ENCODE measurements at places on chromosomes 5 and 9.

DNA sequence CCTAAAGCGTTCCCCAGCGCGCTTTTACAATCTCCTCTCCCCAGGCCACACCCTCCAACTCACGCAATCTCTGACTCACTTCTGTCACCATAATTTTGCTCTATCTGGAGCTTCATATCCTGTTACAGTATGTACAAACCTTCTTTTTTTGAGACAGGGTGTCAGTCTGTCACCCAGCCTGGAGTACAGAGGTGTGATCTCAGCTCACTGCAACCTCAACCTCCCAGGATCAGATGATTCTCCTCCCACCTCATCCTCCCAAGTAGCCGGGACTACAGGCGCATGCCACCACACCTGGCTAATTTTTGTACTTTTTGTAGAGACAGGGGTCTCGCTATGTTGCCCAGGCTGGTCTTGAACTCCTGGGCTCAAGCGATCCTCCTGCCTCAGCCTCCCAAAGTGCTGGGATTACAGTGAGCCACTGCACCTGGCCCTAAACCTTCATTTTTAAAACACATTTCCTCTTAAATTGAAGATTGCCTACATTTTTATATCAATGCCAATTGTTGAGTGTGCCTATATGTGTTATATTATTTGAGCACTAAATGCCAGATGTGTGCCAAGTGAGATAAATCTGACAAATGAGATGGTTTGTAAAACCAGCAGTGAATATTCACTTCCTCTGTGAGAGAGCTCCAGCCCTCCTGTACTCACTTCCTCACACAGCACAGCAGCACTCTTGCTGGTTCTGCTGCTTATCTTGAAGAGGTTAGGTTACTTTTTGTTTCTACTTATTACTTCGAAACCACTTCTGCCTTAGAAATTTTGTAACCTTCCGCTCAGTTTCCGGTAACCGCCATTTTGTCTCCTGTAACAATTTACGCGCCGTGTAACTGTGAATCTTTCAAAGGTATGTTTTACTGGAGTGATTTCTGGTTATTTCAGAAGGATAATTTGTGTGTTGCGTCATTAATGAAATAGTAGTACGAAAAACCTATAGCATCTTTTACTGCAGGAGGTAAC lies 57.9 kb downstream of the DOCK8 start:
- DNase-seq = no peak

- DNase-seq = peak; percentile 25
These were observed 150.4 kb upstream of the ERCC6L2 start for GRCh38 chr9:95725045-95725444.

DNA sequence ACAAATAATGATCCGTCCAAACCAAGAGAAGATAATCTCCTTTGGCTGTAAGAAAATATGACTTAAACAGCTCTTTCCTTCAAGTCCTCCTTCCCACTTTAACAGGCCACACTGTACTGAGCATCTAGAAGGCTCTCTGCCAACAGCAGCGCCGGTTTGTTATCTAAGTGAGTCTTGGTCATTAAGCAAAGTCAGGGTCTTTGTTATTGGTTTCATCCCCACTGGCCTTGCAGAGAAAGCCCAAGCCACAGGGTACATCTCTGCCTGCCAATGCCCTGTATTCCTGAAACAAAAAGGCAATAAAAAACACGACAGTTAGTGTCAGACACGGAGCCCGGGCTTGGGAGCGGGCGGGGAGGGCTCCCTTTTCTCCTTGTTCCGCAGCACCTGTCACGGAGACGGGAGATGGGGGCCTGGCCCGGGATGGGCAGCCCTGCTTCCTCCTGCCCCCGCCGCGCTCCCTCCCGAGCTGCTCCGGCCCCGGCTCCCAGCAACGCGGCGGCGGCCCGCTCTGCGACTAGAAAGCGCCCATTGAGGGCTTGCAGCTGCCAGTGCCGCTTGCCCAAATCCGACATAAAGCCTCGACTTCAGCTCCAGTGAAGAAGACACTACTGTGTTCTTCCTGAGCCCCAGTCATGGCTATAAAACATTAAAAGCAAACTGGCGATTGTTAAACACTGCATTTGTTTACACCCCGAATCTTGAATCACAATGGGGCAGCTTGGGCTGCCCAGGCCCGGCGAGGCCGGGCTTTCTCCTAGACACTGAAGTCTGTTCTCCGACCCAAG lies 28.1 kb upstream of the PIK3R1 start:
- DNase-seq = peak; percentile 47

GRCh38 chr5:150777685-150778084 lies 872 bp upstream of the SMIM3 start:
- no peak for DNase-seq

GRCh38 chr9:128770286-128771030 lies 1.3 kb downstream of the ZER1 start:
- no peak for DNase-seq

GRCh38 chr5:143987751-143988560 lies 176.0 kb downstream of the HMHB1 start:
- DNase-seq = no peak

DNA sequence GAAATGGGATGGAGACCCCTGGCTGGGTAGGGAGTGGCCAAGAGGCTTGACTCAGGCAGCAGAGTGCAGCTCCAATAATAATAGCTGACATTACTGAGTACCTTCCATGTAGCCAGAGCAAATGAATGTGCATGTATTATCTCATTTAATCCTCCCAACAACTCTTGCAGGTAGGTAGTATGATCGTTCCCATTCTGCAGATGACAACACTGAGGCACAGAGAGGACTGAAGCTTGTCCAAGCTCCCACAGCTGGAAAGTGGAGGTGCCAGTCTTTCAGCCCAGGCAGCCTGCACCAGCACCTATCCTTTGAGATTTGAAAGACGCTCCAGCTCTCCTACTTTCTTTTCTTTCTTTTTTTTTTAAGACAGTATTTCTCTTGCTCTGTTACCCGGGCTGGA lies 87.6 kb downstream of the PCDH1 start:
- DNase-seq = no peak

DNA sequence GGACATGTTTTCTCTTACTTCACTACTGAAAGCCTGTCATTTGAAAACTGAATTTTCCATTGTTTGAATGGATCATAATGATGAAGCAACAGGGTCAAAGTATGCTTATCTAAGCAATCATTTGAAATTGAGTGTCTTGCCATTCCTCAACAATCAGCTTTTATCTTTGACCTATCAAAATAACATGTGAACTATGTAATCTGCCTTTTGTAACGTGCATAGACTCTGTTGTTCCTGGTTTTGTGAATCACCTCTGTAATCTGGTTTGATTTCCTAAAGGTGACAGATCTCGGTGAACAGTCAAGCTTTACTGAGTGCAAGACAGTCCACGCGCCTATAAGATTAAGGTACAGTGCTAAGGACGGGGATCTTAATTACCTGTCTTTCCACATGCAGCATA lies 3.3 kb downstream of the MEF2C start:
- DNase-seq = no peak

GRCh38 chr9:35778496-35778895 lies 12.9 kb upstream of the NPR2 start:
- no peak for DNase-seq

GRCh38 chr5:68285851-68286611 lies 70.5 kb downstream of the PIK3R1 start:
- DNase-seq = peak; percentile 79

All from hepatocyte (in vitro differentiated cells).